ENCODE measurements at places on chromosomes 5 and 9. TPM values are rescaled to one million over a fixed set of nuclear protein-coding genes. Genes with fewer than 3 reads are reported as not detected.

Gene SPDL1
- 11.8 TPM for total RNA-seq

Gene IFNK
- not detected for total RNA-seq

Gene SCAI
- 6.7 TPM for total RNA-seq

Gene NIPBL
- 20.7 TPM for total RNA-seq

Gene PCDHGC4
- 1.7 TPM for total RNA-seq

Gene GDA
- total RNA-seq: not detected

Gene MEGF10
- 0.14 TPM for total RNA-seq

Gene ZFP62
- total RNA-seq: 19.0 TPM

Gene PPP1R26
- 9.5 TPM for total RNA-seq

Gene FCN2
- not detected for total RNA-seq

Gene DDX4
- total RNA-seq: not detected
